ENCODE measurements at places on chromosomes 6 and 20.

DNA sequence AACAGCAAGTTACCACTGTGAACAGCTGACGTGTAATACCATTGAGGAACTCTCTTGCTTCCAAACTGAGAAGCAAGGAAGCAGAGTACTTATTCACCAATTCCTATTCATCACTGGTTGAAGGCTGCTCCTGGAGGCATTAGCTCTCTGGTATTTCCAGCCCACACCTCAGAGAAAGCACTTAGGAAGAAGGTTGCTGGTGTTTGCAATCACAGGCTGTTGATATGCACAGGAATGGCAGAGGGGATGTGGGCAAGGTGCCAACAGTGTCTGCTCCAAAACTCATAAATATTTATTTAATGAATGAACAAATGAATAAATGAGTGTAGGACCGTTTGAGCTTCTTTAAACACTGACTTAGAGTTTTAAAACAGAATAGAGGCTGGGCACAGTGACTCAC, 6.9 kb upstream of the RRBP1 start:
- no peak for DNase-seq

DNA sequence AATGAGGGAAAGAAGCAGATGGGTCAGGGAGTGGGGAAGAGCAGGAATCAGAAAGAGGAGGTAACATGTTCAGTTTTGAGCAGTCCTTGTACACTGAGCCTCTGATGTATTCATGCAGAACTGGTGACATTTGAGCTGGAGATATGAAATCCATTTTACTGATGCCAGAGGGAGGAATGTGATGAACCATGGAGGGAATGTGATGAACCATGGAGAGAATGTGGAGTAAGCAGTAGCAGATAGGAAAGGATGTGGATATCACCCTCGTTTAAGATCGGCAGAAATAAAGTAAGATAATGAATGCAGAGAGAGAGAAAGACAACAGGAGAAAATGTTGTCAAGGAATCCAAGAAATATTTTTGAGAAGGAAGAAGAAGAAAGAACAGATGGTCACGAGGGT, 231.6 kb downstream of the TBXT start:
- no peak for DNase-seq

GRCh38 chr6:158767709-158768108, 51.5 kb downstream of the EZR start:
- no peak for DNase-seq

DNA sequence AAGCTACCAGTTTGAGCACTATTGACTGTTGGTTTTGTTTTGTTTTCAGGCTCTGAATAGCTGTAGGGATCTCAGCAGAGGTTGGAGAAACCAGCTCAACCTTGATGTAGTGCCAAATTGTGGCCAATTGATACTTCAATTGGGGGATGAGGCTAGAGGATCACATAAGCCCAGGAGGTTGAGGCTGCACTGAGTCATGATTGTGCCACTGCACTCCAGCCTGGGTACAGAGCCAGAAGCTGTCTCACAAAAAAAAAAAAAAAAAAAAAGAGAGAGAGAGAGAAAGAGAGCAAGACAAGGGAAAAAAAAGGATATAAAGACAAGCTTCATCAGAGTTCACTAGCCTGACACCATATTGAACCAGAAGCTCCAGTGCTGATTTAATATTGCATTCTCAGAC, 702.1 kb downstream of the FRK start:
- DNase-seq, result peak; percentile 1

- DNase-seq, result no peak
These were observed 157.4 kb downstream of the ZMYND8 start for GRCh38 chr20:47198996-47199552.

GRCh38 chr6:144659202-144660182, 374.4 kb downstream of the UTRN start:
- peak; percentile 52 for DNase-seq

DNA sequence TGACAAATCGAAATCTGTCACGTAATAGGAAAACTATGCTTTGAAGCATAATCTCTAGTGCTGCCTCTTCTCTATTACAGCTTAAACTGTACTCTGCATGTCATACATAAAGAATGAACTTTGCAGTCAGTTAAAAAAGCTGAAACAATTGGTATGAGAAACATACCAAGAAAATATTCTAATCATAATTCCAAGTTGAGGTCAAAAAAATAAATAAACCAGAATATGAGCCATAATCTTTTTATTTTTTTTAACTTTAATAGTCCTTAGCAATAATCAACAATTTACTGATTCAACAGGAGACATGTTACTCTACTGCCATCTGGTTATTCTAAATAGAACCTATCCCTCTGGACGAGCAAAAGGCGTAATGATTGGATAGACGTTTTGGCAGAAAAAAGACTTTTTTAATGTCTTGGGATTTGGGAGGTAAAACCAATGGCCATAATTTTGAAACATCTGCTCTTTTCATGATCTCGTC, 224.4 kb upstream of the FLRT3 start:
- peak; percentile 19 for DNase-seq

- DNase-seq, result no peak
These were observed 138.0 kb upstream of the CCN2 start for GRCh38 chr6:132089173-132089572.

DNA sequence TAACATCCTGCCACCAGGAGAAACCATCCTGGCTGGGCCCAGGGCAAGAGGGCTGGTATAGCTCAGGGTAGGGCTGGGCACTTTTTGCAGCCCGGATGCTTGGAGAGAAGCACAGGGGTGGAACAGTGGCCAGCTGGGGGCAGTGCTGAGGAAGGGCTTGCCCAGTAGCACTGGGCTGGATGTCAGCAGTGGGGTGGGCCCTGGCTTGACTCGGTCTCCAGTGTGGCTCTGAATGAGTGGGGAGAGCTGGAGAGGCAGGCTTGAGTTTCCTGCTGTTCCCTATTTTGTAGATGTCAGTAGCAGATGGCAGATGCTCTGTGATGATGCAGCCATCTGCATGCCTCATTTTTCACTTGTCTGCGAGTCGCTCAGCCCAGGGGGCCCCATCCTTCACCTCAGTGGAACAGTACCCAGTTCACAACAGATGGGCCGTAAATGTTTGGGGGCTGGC, 56.3 kb upstream of the TULP1 start:
- DNase-seq, result no peak

GRCh38 chr6:52423448-52423847, 3.3 kb downstream of the EFHC1 start:
- no peak for DNase-seq

- DNase-seq, result no peak
These were observed 27.5 kb downstream of the CAPN11 start for GRCh38 chr6:44185953-44186634.

DNA sequence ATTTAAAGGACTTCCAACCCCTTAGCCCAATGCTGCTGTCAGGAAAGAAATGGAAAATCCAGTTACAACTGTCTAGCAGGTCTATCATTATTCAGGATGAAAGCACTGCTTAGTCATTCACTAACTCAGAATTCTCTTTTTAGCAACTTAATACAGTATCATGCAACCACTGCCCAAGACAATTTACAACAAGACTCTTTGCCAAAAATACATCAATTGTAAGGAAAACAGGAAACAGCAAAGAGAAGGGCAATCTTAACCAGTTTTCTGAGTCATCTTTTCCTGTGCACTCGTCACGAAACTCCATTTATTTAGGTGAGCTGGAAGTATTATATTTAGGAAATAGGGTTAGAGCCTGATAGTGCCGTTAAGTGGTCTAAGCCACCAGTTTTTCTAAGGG, 1197.7 kb upstream of the CITED2 start:
- DNase-seq, result peak; percentile 95

DNA sequence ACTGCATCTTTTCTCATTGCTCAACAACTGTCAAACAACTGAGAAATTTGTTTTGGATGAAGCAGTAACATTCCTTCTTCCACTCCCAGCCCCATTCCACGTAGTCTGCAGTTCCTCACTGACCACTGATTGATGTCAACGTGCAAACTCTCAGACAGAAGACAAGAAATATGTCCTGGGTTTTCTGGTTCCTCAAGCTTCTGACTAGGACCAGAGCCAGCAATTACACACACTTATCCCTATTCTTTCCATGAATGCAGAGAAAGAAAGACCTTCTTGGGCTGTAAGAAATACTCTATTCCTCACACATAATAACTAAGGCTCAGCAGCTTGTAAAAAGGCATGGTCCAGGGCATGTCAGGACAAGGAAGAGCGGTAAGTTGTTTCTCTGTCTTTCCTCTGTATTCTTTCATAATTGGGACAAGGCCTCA, 790.1 kb upstream of the SLC35B3 start:
- peak; percentile 6 for DNase-seq

DNA sequence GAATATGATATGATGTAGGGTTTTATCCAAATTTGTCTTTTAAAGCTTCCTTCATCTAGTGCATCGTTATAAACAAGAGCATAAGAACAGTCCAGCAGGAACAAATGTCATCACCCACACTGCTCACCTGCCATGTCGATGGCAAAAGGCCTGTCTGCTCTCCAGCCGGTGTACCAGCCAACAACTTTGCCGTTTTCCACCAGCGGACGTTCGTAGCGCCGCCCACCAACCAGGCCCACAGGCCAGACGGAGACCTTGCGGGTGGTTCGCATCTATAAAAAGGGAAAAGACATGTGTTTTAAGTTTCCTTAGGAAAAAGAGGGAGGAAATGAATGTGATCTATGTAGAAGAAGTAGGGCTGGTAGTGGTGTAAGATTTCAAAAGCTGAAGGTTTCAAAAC, 62.9 kb downstream of the B3GAT2 start:
- no peak for DNase-seq

GRCh38 chr6:162798546-162799266, 70.9 kb downstream of the PACRG start:
- no peak for DNase-seq

DNA sequence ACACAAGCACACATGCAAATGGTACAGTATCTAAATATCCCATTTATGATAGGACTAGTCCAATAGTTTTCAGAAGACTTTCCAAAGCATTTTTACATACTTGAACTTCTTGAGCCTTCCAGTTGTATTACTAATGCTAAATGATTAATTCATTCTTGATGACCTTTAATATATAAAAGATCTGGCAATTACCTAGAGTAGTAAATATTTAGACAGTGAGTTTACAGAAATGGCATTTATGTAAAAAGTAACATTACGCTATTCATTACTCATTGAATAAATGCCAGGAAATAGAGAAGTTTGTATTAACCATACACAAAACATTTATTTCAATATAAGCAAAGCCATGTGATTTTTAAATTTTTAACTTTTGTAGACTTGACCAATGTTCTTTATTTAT, 158.8 kb downstream of the DST start:
- DNase-seq, result no peak

- peak; percentile 63 for DNase-seq
These were observed 137.6 kb downstream of the IMPG1 start for GRCh38 chr6:75934643-75935472.

GRCh38 chr6:88843040-88843439, 120.4 kb downstream of the RNGTT start:
- DNase-seq, result peak; percentile 75

DNA sequence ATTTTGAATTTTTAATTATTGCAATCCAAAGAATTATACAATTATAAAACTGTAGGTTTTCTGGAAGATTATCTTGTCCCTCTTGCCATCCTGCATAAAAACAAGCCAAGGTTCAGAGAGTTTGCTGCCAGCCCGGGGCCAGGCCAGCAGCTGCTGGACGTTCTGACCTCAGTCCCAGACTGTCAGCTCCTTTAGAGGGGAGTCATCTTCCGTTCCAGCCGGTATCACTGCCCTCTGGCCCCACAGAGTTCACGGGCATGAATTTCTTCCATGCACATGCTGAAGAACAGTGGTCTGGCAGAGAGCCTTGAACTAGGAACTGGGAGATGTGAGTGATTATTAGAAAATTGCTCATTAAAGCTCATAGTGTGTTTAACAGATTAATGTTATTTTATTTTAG, 130.4 kb upstream of the QKI start:
- no peak for DNase-seq

- no peak for DNase-seq
These were observed 40.9 kb upstream of the KIF13A start for GRCh38 chr6:18028332-18028731.

DNA sequence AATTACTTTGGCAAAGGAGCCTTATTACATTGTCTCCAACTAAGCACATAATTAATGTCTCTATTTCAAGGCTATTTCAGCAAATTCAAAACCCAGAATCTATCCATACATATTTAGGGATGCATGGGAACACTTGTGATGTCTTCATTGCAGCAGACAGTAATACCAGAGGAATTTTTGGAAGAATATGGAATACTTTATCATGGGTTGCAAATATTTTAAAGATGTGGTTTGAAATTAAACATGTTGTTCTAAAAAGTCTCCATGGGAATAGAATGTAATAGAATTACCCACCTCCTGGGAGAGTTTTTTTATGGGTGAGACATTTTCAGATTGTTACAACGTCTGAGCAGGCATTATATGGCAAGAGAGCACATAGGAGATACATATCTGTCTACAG, 170.8 kb downstream of the KCNQ5 start:
- no peak for DNase-seq

DNA sequence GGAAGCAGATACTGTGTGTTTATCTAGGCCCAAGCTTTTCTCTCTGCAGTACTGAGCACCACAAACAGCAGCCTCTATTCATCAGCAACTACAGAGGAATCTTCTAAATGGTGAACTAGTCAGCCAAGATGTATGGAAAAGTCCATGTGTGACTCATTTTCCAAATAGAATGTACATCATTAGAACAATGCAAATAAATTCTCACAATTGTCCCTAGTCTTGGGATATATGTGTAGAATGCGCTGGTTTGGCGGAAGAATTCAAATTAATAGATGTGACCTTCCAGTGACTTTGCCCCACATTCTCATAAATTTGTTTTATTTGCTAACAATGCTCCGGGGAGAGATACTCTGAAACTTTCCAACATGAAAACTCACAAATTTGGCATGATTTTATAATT, 436.2 kb downstream of the CBLN4 start:
- DNase-seq, result no peak

GRCh38 chr6:114339706-114340105, 3.1 kb downstream of the HS3ST5 start:
- no peak for DNase-seq

DNA sequence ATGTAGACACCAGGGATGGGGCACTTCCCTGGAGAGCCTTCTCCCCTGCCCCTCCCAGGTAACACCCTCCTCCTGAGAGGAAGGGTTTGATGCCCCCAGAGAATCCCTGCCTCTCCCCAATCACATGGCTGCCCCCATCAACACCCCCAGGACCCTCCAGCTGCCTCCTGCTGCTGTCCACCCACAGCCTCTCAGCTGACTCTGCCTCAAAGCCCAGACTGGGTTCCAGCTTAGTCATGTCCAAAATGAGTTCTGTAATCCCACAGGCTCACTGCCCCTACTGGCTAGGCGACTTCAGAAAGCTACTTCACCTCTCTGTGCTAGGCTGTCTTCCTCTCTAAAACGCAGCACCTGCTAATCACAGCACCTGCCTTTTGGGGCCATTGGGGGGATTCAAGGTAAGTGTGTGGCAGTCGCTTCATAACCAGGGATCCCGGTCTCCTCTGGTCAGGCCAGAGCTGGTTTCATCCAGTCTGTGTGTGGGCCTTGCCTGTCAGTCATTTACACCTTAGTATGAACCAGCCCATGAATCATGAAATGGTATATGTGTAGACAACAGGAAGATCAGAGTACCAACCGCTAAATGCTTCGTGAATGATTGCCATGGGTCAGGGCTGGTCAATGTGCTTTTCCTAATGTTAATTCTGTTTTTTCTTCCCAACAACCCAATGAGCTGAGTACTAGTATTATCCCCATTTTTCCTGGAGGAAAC, 40.4 kb downstream of the TFEB start:
- DNase-seq, result no peak
